NCI-H1694 treated with DMSO at 0.1 percent for 48 hours (cell line): ENCODE measurements at places on chromosomes 3 and 15.

- no peak for DNase-seq
Measured at GRCh38 chr3:143183665-143183964, 64.0 kb downstream of the CHST2 start.

DNA sequence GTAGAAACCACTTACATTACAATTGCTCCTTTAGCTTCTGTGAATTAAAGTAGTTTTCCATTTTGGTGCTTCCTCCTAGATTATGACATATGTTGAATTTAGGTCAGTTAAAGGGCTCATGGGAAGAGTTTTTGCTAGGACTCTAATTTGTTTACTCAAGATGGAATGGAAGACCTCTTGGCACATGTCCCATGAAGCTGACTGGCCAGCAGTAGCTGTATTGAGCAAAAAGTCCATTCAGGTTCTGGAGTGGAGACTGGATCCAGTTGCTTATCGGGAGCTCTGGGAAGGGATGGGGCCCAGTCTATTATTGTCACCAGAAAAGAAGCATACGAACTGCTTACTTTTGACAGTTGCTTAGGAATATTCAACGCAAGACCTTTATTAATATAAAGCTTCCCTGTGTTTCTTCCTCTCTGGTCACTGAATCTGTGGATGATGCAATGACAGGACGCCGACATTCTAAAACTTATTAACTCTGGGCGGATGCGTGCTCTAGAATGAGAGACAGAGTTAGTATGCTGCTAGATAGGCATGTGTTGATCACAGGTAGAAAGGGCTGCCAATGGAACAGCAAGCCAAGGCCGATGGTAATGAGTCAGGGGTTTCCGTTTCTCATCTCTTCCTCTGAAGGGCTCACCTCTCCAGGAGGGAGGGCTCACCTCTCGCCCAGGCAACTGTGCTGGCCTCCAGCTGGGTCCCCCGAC is 155.8 kb downstream of the NR1D2 start:
- DNase-seq: no peak

- DNase-seq: no peak
Measured at GRCh38 chr3:66597308-66597863, 96.6 kb upstream of the LRIG1 start.

GRCh38 chr15:56199038-56199437 is 44.6 kb downstream of the RFX7 start:
- DNase-seq: no peak

DNA sequence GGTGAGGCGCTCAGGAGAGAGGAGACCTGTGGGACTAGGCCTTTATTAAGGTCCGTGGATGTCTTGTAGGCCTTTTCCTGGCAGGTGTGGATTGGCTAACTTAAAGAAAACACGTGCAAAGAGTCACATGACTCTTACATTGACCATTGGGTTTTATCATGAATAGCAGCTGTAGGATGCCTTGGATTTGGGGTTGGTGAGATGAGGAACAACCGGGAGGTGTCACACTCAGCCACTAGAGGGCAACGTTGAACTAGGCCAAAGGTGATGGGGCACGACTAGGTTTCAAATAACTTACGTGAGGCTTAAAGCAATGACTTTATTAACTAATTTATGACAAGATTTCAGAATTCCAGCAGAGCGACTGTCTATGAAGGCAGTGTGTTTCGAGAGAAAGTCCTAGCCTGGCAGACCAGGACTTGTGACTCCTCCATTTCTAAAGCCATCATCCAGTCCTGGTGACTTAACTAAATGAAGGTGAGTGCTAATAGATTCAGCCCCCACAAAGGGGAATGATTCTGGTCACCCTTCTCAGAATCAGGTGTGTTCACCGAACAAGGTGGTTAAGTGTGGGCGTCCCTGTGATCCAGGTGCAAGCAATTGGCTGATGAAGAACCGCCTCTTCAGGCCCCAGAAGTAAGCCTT is 345.6 kb downstream of the MCTP2 start:
- DNase-seq: no peak

DNA sequence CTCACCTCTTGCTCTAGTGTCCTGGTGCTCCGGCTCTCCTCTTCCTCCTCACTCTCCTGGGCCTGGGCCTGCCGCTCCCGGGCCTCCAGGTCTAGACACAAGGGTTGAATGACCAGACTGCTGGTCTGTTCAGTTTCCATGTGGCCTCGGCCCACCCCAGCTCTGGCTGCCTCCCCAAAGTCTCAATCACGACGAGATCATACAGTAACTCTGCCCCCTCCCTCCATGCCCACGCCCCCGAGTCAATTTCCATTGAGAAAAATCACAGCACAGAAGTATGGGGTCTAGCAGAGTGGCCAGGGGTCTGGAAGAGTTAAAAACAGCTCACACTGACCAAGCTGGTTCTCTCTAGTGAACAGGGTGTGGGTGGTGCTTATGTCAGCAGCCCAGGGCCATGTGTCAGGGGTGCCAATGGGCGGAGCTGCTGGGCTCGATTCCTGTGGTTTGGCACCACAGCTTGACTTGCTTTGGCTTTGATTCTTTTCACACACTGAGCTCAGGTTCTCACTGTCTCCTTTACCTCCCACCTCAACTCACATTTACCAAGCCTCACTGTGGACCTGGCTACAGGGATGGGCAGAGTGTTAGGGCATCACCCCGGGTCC is 6.9 kb downstream of the C15orf62 start:
- DNase-seq: no peak

GRCh38 chr15:98951493-98952320 is 55.9 kb downstream of the PGPEP1L start:
- DNase-seq: no peak

DNA sequence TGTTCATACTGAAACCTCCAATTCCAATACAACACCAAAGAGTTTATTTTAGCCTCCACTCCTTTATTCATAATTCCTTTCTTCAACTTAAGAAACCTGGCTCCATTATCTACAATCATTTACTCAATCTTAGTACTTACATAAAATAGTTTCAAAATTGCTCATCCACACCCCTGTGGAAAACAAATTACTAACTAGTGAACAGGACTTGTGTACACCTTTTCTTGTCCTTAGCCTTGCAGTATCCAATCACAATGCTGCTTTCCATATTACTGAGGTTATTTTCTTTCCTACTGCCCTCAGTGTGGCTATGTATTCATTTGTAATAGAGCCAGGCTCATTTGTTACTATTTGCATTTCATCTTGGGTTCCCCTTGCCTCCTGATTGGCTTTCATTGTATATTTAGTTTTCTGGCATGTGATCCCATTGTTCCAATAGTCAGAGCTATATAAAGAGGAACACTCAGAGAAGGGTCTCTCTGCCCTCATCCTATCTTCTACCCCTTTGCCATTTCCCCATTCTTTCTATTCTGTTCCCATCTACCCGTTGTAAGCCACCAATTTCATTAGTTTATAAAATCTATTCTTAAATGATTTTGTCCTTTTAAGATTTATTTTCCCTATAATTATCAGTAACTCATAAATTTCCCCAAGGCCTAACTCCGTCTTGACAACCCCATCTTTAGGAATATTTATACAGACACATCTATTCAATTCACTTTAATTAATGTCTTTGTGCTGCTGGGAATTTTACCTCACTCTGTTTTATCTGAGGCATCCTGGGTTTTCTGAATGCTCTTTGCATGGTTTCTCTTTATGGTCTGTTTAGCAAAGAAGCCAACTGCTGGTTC is 67.9 kb upstream of the RBP1 start:
- DNase-seq: no peak

DNA sequence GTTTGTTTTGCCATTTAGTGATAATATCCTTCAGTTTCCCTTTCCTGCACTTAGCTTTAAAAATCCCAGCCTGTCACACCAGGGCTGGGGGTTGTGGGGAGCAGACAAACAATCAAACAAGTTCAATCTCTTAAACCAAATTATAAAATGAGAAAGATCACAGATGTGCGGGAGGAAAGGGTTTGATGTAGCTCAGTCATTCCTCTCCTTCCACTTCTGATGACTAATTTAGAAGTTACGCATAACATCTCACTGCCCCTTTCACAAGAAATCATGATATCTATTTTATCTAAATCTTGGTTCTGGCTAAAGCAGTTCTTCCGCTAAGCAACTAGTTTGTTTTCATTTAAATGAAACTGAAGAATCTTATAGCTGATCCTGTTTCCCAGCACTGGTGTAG is 34.1 kb upstream of the ATG7 start:
- DNase-seq: no peak
